ENCODE measurements at places on chromosomes 1 and 21.

DNA sequence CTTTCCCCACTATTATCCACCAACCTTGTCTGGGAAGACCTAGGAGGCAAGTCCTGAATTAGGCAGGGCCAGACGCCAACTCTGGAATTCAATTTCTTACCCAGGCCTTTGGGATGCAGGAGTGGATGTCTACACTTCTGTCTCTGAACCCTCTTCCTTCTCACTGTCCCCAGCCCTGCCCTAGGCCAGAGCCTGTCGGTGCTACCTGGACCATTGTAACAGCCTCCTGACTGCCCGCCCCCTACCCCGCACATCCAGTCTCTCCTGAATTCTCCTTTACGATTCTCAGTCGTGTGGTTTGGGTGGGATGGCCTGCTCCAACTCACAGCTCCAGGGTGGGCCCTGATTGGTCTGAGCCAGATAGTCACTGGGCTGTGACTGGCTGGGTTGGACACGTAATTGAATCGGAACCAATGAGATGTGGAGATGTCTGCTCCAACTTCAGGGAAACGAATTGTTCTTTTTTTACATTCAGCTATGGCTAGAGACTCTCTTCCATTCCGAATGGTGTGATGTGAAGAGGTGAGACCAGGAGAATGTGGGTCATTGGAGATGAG is 304.6 kb downstream of the PTPRU start:
- DNase-seq, result no peak

DNA sequence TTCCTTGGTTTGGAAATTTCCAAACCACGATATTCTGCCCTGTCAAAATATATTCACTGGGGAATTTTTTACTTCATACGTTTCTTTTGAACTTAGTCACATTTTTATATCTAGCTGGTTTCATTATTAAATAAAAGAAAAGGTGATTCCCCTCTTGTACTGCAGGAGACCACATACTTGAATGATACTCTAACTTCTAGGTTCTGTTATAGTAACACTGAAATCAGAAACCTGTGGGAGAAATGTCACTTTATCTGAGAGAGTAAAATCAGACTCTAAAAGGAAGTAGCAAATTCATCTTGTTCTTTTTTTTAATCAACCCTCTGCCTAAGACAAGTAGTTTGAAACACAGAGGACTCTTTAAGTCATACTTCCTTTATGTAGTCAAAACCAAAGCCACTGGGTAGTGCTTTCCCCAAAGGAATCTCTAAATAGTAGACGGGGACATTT is 34.4 kb downstream of the MRPL39 start:
- no peak for DNase-seq

DNA sequence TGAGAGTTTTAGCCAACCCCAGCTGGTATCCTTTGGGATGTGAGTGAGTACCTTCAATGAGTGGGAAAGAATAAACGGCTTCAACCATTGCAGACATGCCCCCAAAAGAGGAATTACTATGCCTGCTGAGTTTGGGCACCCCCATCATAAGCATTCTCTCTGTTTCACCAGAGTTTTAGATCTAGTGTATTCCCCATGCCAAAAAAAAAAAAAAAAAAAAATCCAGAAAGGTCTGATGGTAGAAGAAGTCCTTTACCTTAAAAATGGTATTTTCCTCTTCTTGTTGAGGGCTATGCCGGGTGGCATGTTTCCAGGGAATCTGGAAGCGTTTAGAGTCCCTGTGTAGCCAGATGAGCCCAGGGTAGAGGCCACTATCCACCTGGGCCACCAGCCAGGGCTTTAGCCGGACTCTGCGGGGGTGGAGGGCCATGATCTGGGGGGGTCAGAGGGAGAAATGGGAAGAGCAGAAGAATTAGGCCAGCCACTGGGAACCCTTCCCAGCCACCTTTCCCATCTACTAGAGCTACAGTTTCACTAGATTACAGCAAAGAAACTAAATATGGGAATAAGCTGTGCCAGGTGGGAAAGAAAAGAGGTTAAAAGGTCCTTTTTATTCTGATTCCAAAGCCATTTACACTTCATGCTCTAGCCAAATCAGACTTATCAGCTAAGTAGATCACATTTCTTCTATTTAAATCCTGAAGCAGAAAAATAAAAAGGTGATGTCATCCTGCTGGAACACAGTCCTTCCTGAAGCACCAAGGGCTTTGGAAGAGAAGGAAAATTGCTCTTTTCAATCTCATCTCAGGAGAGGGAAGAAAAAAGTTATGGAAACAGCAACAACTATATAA is 4.7 kb downstream of the IRF6 start:
- no peak for DNase-seq

- no peak for DNase-seq
Observed at GRCh38 chr1:6491480-6491962, at the start of gene PLEKHG5. PLEKHG5 (minus strand) TSS chr1:6491667; CDS start chr1:6477571, 14,096 bp downstream.

GRCh38 chr1:2314803-2315673 is 76.3 kb downstream of the MORN1 start:
- no peak for DNase-seq

- DNase-seq, result no peak
Observed at GRCh38 chr1:63326473-63327380, 4.4 kb downstream of the FOXD3 start.
